A549 treated with AZD2906 at 1 μM for 4 hours (cell line): ENCODE measurements at places on chromosomes 2 and 18. TPM values are rescaled to one million over a fixed set of nuclear protein-coding genes. Genes with fewer than 3 reads are reported as not detected.

Gene LGALSL
- 11.0 to 12.8 TPM (median 11.5 TPM) in 5 replicates for total RNA-seq

Gene ZNF804A
- total RNA-seq: not detected in 5 replicates

Gene GAREM1
- total RNA-seq: 5.1 to 5.8 TPM (median 5.5 TPM) in 5 replicates

Gene CMPK2
- 0.34 to 1.4 TPM (median 0.46 TPM) in 5 replicates for total RNA-seq

Gene TNFRSF11A
- 4.9 to 7.1 TPM (median 6.5 TPM) in 5 replicates for total RNA-seq

Gene GPR35
- 0.24 to 1.1 TPM (median 0.77 TPM) in 5 replicates for total RNA-seq

Gene CRYGD
- not detected in 5 replicates for total RNA-seq

Gene IL1R2
- total RNA-seq: 0.53 to 1.5 TPM (median 1.2 TPM) in 5 replicates

Gene MEX3C
- 16.2 to 20.3 TPM (median 18.7 TPM) in 5 replicates for total RNA-seq

Gene OTOF
- total RNA-seq: 0.11 to 0.26 TPM (median 0.13 TPM) in 5 replicates

Gene CAPN14
- 0.01 to 0.04 TPM (median 0.03 TPM) in 5 replicates for total RNA-seq

Gene DYNAP
- total RNA-seq: not detected in 5 replicates

Gene RETSAT
- total RNA-seq: 53.9 to 56.5 TPM (median 55.0 TPM) in 5 replicates

Gene CCDC148
- 0.22 to 0.62 TPM (median 0.39 TPM) in 5 replicates for total RNA-seq

Gene ST3GAL5
- total RNA-seq: 23.9 to 31.5 TPM (median 28.6 TPM) in 5 replicates

Gene GBX2
- total RNA-seq: 1.6 to 3.1 TPM (median 2.3 TPM) in 5 replicates

Gene CNTNAP5
- not detected in 5 replicates for total RNA-seq

Gene SH3BP4
- total RNA-seq: 37.0 to 39.5 TPM (median 38.9 TPM) in 5 replicates

Gene SP140
- 0.14 TPM in 1 of 5 replicates, not detected in the others for total RNA-seq

Gene MROH2A
- 0.11 to 0.23 TPM (median 0.18 TPM) in 4 of 5 replicates, not detected in the other for total RNA-seq

Gene FAM110C
- 0.17 to 0.40 TPM (median 0.32 TPM) in 5 replicates for total RNA-seq

Gene BCL11A
- total RNA-seq: 0.01 to 0.11 TPM (median 0.09 TPM) in 5 replicates

Gene ABCG5
- not detected in 5 replicates for total RNA-seq

Gene CCL20
- total RNA-seq: 3.5 to 6.9 TPM (median 5.9 TPM) in 5 replicates

Gene TMEM178A
- 0.10 to 0.16 TPM (median 0.13 TPM) in 5 replicates for total RNA-seq

Gene KCNJ3
- not detected in 5 replicates for total RNA-seq
